ENCODE measurements at places on chromosomes 1 and 21.

- no peak for DNase-seq
These were observed 56.4 kb downstream of the DIP2A start for GRCh38 chr21:46515109-46515508.

DNA sequence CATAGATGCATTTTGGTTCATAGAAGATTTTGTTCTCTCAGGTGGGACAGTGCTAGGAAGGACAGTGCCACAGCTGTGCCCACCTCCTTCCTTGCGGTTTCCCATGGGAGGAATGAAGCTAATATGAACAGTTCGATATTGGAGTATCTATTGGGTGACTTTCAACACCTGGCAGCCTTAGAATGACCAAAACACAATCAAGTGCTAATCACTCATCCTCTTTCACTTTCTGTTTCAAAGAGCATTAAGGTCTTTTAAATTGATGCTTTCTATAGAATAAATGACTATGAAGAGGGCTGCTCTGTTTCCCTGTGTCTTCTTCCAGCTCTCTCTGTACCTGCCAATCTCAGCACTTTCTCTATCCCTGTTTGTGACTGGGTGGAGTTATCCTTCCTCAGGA lies 784.0 kb downstream of the MRPL39 start:
- DNase-seq, result no peak

- DNase-seq, result no peak
These were observed 51.8 kb upstream of the LYST start for GRCh38 chr1:235918465-235918864.

- no peak for DNase-seq
These were observed 37.9 kb upstream of the AHCTF1 start for GRCh38 chr1:246969621-246970020.

- DNase-seq, result no peak
These were observed 8.0 kb downstream of the STX6 start for GRCh38 chr1:181014477-181015250.

GRCh38 chr1:152879559-152880198 lies 1.6 kb downstream of the SMCP start:
- DNase-seq, result no peak

DNA sequence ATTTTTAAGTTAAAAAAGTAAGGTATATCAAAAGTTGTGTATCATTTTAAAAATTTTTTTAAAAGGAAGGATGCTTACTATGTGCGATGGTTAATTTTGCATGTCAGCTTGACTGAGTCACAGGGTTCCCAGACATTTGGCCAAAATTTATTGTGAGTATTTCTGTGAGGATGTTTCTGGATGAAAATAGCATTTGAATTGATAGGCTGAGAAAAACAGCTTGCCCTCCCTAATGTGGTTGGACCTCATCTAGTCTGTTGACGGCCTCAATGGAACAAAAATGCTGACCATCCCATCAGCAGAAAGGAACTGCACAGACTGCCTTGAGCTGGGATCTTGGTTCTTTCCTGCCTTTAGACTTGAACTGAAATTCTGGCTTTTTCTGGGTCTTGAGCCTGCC lies 724.5 kb downstream of the NCAM2 start:
- no peak for DNase-seq

DNA sequence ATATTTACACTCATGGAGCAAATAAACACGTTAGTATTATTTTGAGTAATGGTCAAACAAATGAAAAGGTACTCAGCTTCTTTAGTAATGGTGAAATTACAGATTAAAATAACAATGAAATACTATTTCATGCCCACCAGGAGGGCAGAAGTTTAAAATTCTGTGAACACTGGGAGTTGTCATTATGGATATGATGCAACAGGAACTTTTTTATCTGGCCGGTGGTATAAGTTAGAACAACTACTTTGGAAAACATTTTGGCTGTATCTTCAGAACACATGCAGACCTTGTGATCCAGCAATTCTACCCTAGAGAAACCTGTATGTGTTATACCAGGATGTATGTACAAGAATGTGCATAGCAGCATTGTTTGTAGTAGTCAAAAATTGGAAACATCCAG lies 23.2 kb upstream of the PPP1R8 start:
- DNase-seq, result no peak

DNA sequence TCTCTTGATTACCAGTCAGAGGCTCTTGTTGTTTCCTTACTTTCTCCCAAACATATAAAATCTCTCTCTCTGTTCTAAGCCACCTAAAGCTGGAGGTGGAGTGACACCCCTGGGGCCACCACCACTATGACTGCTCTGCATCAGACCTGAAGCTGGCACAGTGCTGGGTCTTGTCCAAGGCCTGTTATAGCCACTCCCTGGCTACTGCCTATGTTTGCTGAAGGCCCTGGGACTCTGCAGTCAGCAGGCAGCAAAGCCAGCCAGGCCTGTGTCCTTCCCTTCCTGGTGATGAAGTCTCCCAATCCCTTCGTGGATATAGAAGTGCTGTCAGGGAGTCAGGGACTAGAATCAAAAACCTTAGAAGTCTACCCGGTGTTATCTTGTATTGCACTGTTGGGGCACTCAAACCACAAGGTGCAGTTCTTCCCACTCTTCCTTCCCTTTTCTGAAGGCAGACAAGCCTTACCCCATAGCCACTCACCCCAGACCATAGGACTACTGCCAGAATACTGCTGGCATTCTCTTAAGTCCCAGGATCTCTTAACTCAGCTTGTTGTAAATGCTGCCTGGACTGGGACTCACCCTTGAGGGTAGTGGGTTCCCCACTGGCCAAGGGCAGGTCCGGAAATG lies 103.1 kb downstream of the RPS6KC1 start:
- no peak for DNase-seq

- no peak for DNase-seq
These were observed 10.2 kb upstream of the OR10J4 start for GRCh38 chr1:159421821-159422220.

DNA sequence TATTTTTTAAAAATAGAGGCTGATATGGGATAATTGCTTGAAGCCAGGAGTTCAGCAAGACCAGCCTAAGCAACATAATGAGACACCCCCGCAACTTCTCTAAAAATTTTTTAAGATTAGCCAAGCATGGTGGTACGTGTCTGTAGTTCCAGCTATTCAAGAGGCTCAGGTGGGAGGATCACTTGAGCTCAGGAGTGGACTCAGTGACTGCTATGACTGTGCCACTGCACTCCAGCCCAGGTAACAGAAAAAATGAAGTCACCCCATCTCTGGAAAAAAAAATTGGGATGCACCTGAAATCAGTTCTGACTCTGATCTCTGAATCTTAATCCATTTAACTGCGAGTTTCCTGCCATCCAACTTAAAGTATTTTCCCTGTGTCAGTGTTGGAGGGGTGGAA lies 124.2 kb downstream of the MRPS6 start:
- no peak for DNase-seq

DNA sequence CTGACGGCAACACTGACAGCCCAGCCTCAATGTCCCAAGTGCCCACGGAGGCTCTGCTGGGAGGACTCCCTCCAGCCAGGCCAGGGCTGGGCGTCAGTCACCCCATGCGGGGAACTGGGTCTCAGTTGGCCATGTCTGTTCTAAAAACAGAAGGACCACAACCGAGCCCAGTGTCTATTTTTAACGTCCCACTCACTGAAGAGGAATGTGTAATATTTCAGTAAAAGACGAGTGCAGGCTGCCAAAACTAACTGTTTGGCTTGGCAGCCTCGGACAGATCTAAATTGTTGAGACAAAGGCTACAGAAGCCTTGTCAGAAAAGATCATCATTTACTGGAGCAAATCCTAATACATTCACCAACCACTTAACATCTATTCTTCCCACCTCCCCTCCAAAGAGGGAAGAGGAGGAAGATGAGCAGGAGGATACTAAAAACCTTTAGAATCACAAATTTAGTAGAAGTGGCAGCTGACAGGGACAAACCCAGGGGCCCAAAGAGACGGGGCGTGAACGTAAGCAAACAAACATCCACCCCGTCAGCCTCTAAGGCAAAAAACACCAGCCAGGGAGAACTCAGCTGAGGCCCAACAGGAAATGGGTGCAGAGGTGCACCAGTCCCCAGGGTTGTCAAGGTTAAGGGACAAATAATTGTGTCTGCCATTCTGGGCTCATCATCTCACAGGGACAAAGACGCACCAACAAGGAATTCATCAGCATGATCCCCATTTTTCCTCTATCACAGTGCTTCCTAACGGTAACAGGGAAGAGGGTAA lies 18.7 kb downstream of the C1orf198 start:
- DNase-seq, result peak; percentile 68

DNA sequence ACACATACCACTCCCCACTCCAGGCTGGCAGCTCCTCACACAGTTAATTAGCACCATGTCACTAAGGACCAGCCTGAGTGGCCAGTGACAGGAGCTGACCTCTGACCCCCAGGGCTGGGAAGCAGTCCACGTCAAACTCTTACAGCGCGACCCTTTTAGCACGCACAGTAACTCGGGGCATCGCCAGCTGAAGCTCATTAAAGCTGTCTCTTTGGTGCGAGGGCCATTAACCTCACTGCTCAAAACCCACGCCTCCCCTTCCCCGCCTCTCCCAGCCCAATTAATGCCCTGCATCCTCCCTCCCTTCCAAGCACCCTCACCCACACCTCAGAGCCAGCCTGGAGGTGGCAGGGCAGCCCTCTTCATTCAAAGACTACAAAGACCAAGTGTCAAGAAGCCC lies 31.7 kb downstream of the DMAP1 start:
- DNase-seq, result no peak

GRCh38 chr1:177877086-177877485 lies 92.8 kb downstream of the SEC16B start:
- no peak for DNase-seq

- DNase-seq, result no peak
These were observed 7.2 kb downstream of the TRAPPC3 start for GRCh38 chr1:36142121-36142520.

- no peak for DNase-seq
These were observed 145.3 kb downstream of the PLPP3 start for GRCh38 chr1:56434025-56434424.

GRCh38 chr1:182335771-182336566 lies 55.6 kb downstream of the GLUL start:
- no peak for DNase-seq

- DNase-seq, result peak; percentile 50
These were observed 23.3 kb downstream of the CELA3A start for GRCh38 chr1:22024485-22025367.

DNA sequence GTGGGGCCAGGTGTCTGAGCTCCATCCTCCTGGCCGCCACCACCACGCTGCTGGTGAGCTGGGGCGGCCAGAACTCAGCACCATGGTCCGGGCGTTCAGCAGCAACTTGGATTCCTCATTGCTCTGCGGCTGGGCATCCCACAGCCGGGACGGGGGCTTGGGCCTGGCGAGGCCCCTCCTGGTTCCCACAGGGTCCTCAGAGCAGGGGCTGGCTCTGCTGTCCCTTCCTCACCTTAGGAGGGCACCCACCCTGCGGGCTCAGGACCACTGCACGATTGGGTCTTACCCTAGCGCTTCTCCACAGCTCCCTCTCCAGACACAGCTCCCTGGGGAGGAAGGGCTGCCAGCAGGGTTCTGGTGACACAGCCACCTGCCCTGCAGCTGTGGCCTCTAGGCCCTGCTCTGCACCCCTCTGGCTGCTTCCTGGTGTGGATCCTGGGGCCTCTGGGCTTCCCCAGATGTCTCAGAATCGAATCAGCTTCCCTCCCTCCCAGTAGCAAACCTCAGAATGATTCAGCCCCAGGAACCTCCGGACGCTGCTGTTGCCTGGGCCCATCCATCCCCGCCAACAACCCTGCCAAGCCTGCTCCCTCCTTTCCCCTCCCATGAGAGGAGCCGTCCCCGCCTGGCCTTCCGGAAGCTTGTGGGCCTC lies 25.0 kb downstream of the CRYAA start:
- DNase-seq, result peak; percentile 39

DNA sequence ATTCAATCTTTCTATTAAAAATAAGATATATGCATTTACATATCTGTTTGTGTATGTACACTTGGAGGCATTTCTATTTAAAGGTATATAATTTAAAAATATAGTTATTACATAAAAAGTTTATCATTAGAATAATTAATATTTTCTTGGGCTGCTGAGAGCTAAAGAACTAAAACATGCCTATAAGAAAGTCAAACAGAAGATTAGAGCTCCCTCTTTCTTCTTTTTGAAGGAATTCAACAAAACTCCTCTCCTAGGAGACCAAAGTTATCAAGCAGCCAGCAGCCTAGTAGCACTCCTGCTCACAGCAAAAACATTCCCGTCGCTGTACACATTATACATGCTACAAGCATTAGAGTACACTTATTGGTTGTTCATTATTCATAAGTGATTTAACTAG lies 216.4 kb downstream of the VAV3 start:
- DNase-seq, result peak; percentile 0

DNA sequence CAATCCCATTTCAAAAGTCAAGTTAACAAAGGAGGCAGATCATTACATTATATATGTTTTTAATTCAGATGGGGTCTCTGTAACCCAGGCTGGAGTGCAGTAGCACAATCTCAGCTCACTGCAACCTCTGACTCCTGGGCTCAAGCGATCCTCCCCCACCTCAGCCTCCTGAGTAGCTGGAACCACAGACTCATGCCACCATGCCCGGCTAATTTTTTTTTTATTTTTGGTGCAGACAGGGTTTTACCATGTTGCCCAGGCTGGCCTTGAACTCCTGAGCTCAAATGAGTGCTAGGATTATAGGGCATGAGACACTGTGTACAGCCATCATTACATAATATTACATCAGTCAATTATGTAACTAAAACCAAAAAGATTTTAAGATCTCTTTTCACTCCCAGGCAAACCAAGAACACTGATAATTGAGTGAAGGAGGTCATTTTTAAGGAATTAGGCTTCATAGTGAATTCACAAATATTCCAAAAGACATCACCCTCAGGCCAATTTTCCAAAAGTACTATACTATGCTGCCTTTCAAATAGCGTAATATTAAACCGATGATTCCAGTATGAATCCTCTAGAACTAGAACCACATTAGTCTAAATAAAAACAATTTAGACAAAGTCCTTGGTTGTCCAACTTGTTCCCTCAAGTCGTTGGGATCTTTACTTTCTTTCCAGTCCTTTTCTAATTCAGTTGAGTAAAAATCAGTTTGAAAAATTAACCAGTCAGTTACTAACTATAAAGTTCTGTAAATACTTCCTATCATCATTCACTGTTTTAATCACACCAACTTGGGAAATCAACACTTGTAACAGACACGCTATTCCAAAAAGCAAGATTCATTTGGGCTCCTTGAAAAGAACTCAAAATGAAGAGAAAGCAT lies 16.1 kb downstream of the TOMM20 start:
- DNase-seq, result no peak

GRCh38 chr1:9399510-9400424 lies 107.1 kb downstream of the SPSB1 start:
- no peak for DNase-seq

GRCh38 chr1:207302618-207303393 lies 18.7 kb upstream of the CD55 start:
- no peak for DNase-seq

- DNase-seq, result no peak
These were observed 55.6 kb downstream of the CLSTN1 start for GRCh38 chr1:9767964-9768668.

GRCh38 chr1:228101614-228101993 lies 1.5 kb downstream of the C1orf35 start:
- no peak for DNase-seq

All from HTR-8/SVneo (cell line).